ENCODE measurements at places on chromosomes 5 and 9.

GRCh38 chr5:72604111-72604797 lies 97.0 kb upstream of the ZNF366 start:
- no peak for DNase-seq

GRCh38 chr5:59107692-59108091 lies 524.8 kb downstream of the RAB3C start:
- DNase-seq: no peak

DNA sequence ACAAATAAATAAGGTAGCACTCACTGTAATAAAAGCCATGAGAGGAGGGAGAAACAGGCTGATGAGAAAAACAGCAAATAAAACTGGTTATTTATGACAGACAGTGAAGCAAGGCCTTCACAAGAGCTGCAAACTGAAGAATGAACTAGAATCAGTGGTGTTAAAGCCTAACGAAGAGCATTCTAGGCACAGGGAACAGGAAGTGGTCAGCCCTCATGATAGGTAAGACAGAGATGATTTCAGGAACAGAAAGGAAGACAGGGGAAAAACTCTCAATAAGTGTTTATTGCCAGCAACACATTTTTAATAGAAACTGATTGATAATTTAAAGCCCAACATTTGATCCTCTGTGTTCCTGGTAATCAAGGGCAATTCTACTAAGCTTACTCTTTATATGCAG lies 124.5 kb downstream of the EDIL3 start:
- no peak for DNase-seq

- no peak for DNase-seq
Measured at GRCh38 chr5:20678814-20679298, 690.9 kb upstream of the CDH18 start.

DNA sequence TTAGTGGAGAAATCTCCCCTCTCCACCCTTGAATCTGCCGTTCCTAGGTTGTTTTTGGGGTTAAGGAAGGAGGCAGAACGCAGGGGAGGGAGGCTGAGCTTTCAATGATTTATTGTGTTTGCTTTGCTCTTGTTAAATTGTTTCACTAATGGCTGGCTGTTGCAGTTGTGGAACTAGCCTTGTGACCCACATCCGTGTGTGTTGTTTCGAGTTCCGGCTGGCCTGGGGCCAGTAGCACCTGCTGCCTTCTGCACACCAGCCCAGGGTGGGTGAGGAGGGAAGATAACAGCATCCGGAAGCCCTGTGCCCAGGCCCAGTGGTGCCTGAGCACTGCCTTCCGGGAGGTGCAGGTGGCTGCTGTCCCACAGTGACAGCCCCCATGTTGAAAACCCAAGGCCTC lies 3.6 kb downstream of the ERGIC1 start:
- DNase-seq: no peak

DNA sequence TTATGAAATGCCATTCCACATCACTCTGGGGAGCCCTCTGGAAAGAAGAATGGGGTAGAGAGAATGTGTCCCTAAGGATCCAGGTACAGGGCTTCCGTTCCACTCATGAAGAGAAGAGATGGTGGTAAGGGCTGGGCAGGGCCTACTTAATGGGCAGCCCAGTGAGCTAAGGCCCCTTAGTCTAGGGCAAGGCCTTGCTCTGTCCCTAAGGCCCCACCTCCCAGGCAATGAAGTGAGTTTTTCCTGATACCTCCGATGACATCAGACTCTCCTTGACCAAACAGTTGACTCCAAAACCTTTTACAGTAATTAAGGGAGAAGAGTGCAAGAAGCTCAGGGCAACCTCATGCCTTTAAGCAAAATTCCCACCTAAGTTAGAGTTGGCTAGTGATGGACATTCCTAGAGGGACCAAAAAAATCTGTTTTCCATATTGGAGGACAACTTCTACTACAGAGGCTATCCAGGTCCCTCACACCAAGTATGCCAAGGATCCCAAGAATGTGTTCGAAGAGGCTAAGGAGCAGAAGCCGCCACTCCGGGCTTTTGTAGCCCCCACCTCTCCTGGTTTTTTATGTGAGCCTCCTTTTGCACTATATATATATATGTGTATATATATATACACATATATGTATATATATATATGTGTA lies 5.9 kb downstream of the KLF9 start:
- no peak for DNase-seq

GRCh38 chr5:142096382-142096781 lies 12.2 kb upstream of the NDFIP1 start:
- DNase-seq: no peak

DNA sequence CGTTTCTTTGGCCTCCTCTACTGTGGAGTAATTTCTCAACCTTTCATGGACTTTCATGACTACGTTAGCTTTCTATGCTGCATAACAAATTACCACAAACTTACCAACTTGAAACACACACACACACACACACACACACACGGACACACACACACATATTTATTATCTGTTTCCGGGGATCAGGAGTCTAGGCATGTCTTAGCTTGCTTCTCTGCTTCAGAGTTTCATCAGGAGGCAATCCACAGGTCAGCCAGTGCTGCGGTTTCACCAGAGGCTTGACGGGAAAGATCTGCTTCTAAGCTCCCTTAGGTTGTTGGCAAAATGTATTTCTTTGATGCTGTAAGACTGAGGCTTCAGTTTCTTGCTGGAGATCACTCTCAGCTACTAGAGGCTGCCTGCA lies 59.0 kb upstream of the C9orf72 start:
- no peak for DNase-seq

DNA sequence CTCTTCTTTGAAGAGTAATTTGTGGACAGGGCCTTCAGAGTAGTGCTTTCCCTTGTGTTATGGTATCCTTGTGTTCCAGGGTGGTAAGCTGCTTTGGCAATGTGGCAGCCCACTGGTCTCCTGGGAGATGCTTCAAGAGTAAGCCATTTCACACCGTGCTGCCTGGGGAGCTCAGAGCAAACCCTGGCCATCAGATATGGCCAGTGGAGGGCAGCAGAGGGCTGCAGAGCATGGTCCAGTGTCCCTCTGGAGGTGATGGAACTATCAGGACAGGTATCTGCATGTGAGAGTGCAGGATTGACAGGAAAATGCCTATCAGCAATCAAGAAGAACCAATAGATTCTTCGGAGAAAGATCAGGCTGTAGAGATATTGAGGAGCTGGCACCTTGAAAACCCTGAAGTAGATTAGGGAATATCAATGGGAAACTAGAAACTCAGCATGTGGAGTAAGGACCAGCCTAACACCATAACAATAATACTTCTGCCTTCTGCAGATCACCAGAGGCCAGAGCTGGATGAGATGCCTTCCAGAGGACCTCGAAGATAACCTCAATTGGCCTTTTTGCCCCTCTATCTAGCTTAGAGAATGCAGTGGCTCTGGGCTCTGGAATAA lies 90.8 kb downstream of the PLPPR1 start:
- DNase-seq: peak; percentile 48

GRCh38 chr5:14186059-14186830 lies 43.1 kb downstream of the TRIO start:
- DNase-seq: no peak

DNA sequence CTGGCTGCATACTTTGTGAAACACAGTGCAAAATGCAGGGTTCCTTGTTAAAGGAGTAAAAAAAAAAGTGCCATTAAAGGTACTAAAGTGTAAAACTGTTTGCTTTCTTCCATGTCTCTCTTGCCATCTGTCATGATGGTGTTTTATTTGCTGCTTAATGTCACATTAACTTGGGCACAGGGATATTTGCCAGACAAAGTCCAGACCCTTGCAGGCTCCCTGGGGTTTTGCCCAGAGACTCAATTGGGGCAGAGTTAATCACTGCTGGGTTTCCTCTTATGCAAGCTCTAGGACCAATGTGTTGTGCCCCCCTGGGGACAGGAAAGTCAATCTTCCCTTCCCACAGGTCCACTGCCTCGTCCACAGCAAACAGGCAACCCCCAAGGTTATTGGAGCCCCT lies 274.3 kb upstream of the SGCD start:
- DNase-seq: no peak

- DNase-seq: no peak
Measured at GRCh38 chr5:115428676-115429075, 115.9 kb downstream of the FEM1C start.

- no peak for DNase-seq
Measured at GRCh38 chr5:128349044-128349858, 188.8 kb downstream of the FBN2 start.

- no peak for DNase-seq
Measured at GRCh38 chr5:145800181-145800580, 35.0 kb downstream of the PRELID2 start.

DNA sequence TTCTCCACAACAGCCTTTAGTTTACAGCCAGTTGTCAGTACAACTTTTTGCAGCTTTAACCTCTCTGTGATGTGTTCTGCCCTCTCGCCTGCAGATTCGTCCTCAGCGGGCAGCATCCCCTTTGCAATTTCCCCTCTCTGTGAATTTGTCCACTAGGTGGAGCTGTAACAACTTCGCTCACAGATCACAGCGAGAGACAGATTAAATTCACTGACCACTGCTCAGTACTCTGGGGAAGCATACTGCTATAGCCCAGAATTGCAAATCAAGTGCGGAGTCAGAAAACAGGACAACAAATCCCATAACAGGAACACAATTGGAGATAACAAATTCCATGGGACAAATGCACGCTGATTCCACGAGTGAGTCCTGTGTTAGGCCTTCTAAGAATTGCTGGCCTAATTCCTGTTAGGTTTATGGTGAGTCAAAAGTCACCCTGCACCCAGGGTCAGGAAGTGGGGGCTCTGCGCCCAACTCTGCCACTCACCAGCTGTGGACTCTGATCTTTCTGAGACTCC lies 2124.9 kb downstream of the MAT2B start:
- peak; percentile 79 for DNase-seq

DNA sequence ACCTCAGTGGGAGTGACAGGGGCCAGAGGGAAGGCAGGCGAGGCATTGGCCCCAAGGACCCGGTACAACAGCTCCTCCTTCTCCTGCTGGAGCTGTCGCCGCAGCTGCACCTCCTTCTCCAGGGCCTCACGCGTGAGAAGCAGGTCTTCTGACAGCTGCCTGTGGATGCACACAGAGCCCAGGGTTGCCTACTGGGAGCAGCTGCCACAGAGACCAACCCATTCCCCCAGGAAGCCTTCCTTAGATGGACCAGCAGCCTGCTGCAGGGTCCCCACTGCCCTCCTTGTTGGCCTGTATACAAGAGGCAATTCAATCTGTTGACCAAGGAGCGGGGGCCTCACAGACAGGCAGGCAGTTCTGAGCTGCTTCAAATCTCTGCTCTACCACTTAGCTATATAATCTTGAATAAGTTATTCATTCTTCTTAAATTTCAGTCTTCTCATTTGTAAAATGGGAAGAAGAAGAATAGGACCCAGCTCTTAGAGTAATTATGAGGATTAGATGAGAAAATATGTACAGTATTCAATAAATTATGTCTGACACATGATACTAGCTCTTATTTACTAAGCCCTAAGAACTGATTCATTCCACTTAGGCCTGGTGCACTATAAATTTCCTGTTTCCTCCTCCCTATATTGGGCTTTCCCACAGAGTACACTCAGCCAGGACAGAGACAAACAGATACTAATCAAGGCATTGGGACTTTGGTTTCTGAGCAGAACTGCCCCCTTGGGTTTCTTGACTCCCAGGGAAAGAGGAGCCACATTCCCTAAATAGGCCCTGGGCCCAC lies 26.1 kb upstream of the ANXA6 start:
- DNase-seq: no peak

- DNase-seq: no peak
Measured at GRCh38 chr5:145236983-145237382, 598.2 kb downstream of the PRELID2 start.

- DNase-seq: peak; percentile 49
Measured at GRCh38 chr5:14364576-14365472, 216.8 kb upstream of the OTULINL start.

GRCh38 chr5:39015743-39016586 lies 58.2 kb downstream of the RICTOR start:
- no peak for DNase-seq

DNA sequence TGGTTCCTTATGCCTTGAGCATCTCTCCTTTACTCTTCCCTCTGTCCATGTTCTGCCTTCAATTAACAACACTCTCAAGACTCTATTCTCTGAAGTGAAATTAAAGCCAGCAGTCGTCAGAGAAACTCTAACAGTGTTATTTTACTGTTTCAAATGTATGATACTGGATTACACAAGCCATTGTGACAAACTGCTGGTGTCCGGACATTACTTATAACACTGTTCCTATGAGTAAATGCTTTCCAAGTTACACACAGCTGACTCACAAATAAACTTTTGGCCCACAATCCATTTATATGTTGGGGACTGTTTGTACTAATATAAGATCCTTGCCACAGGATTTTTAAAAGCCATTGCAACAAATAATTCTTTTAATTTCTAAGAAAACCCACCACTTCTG lies 63.2 kb upstream of the GHR start:
- DNase-seq: no peak

DNA sequence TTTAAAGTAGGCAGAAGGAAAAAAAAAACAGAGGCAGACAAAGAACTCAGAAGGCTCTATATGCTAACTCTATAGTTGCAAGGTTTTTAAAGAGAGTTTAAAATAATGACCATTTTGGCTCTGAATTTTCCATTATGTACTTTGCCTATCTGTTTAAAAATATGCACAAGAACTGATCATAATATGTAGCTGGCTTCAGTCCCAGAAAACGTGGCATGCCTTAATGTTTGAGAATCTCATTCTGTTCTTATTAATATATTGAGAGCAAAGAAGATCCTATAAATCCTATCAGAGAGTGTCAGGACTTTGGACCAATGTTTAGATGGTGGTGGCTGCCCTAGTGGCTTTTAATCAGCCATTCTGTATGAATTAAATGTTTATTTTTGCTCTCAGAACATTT lies 121.5 kb downstream of the JMY start:
- no peak for DNase-seq

GRCh38 chr9:16343249-16344237 lies 526.9 kb downstream of the BNC2 start:
- DNase-seq: no peak

GRCh38 chr5:154575546-154576428 lies 97.8 kb upstream of the HAND1 start:
- DNase-seq: no peak

DNA sequence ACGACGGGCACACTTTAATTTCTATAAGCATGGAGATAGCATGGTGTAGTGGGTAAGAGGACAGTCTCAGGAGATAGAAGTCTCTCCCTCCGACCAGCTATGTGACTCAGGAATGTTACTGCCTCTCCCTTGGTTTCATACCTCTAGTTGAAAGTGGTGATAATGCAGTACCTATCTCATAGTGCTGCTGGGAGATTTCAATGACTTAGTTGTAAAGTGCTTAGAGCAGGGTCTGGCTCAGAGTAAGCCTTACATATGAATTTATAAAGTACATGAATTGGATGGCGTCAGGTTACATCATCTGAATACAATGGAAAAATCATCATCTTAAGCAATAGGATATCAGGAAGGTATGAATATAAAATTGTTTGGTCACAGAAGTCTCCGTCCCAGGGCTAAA lies 952.8 kb upstream of the EDIL3 start:
- no peak for DNase-seq

- no peak for DNase-seq
Measured at GRCh38 chr9:105836936-105837660, 142.8 kb downstream of the TMEM38B start.
